ENCODE measurements at places on chromosomes 4 and X.

DNA sequence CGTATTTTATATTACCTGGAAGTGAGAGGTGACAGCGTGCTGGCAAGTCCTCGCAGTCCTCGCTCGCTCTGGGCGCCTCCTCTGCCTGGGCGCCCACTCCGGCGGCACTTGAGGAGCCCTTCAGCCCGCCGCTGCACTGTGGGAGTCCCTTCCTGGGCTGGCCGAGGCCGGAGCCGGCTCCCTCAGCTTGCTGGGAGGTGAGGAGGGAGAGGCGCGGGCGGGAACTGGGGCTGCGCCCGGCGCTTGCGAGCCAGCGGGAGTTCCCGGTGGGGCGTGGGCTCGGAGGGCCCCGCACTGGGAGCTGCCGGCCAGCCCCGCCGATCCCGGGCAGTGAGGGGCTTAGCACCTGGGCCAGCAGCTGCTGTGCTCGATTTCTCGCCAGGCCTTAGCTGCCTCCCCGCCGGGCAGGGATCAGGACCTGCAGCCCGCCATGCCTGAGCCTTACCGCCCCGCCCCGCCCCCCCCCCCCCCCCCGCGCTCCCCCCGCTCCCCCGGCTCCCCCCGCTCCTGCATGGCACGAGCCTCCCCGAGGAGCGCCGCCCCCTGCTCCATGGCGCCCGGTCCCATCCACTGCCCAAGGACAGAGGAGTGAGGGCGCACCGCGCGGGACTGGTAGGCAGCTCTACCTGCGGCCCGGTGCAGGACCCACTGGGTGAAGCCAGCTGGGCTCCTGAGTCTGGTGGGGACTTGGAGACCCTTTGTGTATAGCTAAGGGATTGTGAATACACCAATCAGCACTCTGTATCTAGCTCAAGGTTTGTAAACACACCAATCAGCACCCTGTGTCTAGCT, 298.9 kb upstream of the MAGEB16 start:
- DNase-seq: no peak

DNA sequence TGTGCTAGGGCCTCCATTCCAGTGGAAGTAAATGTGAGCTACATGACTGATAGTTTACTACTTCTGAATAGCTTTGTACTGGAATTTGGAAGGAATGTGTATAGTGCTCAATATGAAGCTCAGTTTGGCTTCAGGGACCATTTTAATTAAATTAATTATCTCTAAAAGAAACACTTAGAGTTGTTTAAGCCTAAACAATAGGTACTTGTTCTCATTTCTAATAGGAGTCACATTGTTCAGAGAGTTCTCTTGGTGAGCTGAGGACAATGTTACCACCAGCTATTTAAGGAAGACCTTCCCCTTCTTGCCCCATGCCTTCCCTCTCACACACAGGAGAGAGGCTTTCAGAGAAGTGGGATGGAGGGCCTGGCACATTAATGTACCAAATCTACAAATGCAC, 78.3 kb downstream of the CHIC2 start:
- DNase-seq: no peak

DNA sequence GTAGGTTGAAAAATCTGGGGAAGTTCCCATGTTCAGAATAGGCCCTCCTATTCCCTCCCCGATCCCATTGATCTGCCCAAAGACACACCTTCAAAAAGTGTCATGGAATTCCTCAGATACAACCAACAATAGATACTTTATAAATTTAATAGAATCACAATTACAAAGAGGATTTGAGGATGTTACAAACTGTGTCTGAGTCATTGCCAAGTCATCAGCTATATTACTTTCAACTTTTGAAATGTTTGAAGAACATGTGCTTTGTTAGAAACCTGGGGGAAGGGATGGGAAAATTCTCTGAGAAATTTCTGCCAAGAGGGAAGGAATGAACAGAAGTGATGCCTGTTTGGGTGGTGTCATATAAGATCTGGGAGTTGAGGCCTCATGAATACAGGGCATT, 46.7 kb downstream of the KCNIP4 start:
- DNase-seq: no peak

DNA sequence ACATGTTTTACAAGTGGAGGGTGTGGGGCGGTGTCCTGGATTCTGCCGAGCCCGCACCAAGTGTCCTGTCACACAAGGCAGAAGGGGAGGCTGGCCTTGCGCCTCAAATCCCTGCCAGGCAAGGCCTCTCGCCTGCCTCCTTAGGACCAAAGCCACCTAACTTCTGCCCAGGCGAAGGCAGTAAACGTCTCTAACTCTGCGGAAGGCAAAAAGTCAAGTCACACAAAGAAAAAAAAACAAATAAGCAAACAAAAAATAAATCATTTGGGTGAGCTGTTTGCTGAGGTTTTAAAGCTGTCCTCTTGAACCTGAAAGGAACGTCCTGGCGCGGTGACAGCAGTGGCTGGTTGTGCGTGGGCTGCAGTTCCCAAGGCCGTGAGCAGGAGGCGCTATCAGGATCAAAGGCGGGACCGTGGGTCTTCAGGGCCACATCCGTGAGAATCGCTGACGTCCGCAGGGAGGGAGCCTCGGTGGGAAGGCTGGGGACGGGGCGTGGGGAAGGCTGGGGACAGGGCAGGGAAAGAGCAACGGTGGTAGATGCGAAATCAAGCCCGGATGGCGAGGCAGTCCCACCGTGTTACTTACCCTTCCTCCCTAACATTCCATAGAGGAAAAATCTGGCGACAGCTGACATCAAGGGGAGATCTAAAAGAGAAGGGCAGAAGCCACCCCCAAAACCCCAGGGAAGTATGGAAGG, 99.1 kb downstream of the TRAPPC11 start:
- no peak for DNase-seq

GRCh38 chr4:41873380-41874295, 61.6 kb upstream of the TMEM33 start:
- no peak for DNase-seq

DNA sequence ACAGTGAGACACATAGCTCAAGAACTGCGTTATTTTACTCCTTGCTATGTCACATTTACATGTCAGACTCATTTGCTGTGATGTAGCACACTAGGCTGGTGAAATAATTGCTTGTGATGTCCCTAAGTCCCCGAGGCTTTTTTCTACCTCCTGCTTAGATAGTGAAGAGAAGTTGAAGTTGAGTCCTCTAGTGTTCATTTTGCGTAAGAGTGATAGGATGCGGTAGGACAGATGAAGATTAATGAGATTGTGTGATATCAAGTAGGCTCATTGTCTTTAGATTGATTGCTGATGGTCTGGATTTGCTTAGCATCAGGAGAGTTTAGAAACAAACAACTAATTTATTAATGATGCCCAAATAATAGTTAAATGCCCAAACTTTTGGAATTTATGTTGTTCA, 173.6 kb upstream of the NUDT6 start:
- no peak for DNase-seq

GRCh38 chr4:74105656-74106280, 6.8 kb upstream of the CXCL2 start:
- no peak for DNase-seq

DNA sequence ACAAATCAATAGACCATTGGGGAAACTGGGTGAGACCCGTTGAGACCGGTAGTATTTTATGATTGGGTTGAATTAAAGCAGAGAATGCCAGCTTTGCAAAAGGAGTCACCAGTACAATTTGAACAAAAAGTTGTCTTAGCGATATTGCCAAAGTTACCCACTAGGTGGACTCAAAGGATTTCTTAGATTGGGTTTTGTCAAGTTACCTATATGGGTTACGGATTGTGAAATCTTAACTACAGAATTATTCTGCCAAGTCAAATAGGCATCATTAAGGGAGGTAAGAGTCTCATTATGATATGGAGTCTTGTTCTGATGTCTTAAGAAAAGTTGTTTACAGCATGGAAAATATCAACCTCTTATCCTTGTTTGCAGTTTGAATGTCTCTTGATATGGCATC, 15.0 kb upstream of the CT47A1 start:
- DNase-seq: no peak

DNA sequence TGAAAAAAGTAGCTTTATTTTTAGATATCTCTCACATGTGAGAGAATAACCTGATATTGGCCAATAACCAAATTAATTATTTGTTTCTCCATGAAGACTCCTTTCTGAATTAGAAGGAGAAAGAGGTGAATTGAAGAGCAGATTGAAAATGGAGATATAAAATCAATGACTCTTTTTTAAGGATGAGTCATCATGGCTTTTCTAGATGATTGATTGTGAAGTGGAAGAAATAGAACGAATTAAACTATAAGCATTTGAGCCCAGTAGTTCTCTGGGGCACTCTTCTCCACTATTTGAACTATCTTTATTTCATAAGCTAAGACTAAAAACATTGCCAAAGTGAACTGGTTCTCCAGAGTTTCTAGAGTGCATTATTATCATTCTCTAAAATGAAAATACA, 137.2 kb upstream of the EDNRA start:
- DNase-seq: no peak

DNA sequence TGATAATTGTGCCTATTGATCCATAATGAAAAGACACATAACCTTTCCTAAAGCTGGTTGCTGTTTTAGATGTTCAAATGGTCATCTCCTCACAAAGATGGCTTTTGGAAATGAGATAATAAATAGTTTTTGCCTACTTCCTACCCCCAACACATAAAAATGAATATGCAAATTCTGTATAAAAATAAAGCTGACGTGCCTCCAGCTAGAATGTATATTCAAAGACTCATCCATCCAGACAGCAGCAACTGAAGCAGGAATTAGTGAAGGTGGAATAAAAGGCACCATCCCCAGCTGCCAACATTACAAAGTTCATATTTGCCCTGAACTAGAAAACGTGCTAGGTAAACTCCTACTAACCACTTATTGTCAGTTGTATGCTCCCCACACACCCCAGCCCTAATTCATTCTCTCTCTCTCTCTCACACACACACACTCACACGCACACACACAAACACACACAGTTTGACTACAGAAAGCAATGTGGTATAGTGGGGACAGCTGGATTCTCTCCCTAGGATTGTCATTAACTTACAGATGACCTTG, 53.6 kb downstream of the PCDH19 start:
- no peak for DNase-seq

- no peak for DNase-seq
Observed at GRCh38 chrX:130166503-130166777, 799 bp upstream of the AIFM1 start.

DNA sequence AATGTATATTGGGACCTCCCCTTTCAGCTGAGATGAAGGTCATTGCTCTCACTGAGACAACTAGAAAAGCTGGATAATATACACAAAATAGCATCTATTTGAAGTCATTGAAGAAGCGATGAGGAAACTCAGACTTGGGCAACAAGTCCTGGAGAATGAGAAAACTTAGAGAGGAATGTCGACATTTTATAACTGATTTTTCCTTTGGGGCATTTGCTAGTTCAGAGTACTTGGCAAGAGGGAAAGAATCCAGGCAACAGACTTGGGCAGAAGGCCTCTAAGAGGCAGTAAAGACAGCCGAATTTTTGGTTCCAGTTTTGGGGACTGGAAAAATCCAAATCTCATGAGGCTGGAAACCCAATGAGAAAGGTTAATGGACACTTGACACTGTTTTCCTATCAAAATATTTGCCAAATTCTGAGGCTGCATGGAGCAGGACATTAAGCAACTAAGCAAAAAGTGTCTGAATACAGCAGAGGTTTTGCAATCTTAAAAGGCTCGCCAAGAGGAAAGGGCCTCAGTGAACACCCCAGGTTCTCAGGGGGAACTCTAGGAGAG, 21.0 kb upstream of the ANXA5 start:
- no peak for DNase-seq

GRCh38 chrX:771536-771935, 140.9 kb downstream of the SHOX start:
- no peak for DNase-seq

- DNase-seq: no peak
Observed at GRCh38 chrX:41588271-41588670, 100.5 kb upstream of the GPR34 start.

DNA sequence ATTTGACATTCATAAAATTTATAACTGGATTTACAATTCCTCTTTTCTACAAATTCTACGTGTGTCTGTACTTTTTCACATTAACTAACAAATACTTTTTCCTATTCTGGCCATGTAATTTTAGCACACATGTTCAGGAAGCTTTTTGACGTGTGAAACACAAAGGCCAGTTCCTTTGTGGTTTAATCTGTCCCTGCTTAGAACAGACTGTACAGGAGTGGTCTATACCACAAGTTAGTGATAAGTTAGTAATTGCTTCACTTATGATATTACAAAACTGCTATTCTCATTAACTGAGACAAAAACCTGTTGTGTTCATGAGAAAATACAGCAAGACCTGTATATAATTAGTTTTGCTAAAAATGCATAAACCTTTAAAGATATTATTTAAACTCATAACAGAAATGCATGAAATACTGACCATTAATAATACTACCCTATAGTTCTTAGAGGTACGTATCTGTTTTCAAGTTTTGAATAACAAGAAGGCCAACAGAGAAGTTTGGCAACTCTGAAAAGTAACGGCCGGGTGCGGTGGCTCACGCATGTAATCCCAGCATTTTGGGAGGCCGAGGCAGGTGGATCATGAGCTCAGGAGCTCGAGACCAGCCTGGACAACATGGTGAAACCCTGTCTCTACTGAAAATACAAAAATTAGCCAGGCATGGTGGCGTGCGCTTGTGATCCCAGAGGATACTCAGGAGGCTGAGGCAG, 13.7 kb upstream of the AREG start:
- no peak for DNase-seq

DNA sequence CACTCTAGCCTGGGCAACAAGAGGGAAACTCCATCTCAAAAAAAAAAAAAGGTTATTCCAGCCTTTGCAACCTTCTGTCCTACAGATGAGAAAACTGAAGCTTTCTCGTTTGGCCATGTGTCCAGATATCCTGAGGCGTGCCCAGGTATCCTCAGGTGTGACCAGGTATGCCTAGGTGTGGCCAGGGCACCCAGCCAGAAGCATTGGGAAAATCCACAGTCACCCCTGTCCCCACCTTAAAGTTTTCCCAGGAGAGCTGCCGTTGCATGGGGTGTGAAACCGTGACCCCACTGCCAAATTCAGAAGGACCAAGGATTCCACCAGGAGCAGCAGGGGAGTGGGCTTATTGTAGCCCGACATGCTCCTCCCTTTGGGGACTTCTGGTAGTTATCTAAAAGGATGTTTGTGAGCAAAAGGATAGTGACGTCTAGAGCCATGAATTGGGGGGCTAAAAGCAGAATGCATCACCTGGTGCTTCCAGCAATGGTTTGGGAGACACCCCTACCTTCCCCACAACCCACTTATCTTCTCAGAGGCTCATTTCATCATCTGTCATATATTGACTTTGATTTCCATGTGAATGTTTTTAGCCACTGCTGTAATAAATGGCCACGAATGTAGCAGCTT, 4.0 kb upstream of the DHRSX start:
- DNase-seq: no peak

- no peak for DNase-seq
Observed at GRCh38 chrX:2928191-2928582, 952 bp downstream of the ARSD start.

DNA sequence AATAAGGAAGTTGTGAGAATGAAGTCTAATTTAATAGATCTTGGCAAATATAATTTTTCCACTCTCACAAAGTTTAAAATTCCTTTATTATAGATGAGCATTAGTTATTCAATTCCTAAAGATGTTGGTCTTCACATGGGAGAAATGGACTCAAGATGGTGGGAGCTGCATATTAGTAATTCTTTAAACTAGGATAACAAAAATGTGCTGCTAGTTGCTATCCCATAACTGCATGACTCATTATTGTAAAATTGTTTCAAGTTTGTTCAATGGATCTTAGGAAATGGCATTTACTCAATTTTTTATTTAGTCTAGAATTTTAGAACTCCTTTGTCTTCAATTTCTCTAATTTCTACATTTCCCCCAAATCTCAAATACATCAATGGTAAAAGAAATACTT, 155.8 kb downstream of the ATP10D start:
- DNase-seq: no peak

- no peak for DNase-seq
Observed at GRCh38 chr4:57234252-57234775, 124.1 kb upstream of the IGFBP7 start.

All from stimulated activated CD4-positive, alpha-beta T cell treated with anti-CD3 and anti-CD28 coated beads, Interleukin-1b, Interleukin-23, amount 100 ng/mL, for 1 hour (primary cell).